SHP77 (cell line): ENCODE measurements at places on chromosomes 5 and 9.
A peak's percentile ranks its signal among the peaks of the same experiment; 100 is the strongest.

- DNase-seq = no peak
Measured at GRCh38 chr9:14021871-14022525, 291.9 kb downstream of the NFIB start.

GRCh38 chr5:172758077-172758833 is 12.7 kb downstream of the DUSP1 start:
- no peak for DNase-seq

DNA sequence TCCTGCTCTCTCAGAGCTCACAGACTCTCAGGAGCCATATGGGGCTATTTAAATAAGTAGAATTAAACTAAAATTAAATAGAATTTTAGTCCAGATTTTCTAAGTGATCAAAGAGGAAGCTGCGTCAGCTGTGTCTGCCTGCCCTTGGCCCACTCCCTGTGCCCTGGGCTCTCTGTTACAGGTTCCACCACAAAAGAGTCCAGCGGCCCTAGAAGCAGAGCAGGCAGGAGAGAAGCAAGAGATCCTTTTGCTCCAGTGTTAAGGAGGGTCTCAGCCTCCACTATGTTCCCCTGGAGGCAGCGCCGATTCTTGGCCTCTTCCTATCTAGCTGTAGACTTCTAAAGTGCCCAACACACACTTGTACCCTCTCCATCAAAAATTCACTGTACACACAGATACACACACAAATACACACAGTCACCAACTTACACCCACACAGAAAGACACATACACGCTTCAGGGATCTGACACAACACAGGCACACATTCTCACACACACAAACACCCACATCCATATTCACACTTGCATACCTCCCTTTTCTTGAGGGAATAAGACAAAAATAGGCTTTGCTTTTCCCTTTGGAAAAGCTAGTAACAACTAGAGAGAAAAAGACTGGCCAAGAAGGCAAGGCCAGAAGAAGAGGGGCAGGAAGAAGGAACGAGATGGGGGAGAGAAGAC is 5.5 kb upstream of the TNIP1 start:
- no peak for DNase-seq

- DNase-seq = peak; percentile 59
Measured at GRCh38 chr5:41835645-41836044, 34.6 kb downstream of the OXCT1 start.

- peak; percentile 30 for DNase-seq
Measured at GRCh38 chr5:39605145-39605544, 180.4 kb upstream of the DAB2 start.

GRCh38 chr5:152532714-152533113 is 127.6 kb upstream of the NMUR2 start:
- DNase-seq = peak; percentile 53

- DNase-seq = no peak
Measured at GRCh38 chr5:116898917-116899316, 324.3 kb upstream of the SEMA6A start.

DNA sequence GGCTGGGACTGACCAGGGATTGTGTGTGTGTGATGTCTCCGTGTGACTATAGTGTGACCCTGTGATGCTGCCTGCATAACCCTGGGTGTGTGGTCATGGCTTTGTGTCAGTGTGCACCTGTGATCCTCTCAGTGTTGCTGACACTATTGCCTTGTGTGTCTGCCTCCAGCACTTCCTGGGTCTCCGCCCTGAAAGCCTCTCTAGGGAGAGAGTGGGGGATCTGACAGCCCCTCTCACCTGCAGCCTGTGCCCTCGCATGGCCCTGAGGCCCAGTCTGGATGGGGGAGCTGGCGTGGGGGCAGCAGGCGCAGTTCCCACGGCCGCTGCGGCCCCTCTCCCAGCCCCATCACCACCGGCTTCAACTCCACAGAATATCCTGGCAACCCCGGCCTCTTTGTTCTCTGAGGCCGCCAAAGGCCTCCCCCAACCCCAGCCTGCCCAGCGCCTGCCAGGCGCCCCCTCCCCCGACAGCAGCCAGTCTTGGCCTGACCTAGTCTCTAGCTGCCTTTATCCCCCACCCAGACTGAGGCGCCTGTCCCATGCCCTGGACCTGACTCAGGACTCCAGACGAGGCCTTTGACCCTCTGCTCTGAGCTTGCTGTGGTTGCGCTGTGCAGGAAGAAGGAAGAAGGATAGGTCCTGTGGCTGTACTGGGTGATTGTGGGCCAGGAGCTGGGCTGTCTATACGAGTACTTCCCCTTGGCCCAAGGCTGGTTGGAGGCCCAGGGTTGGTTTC is 38.7 kb downstream of the CXXC5 start:
- no peak for DNase-seq

GRCh38 chr5:38189081-38189504 is 69.3 kb upstream of the EGFLAM start:
- DNase-seq = no peak

- DNase-seq = no peak
Measured at GRCh38 chr5:172574871-172575223, 66.2 kb upstream of the NEURL1B start.

DNA sequence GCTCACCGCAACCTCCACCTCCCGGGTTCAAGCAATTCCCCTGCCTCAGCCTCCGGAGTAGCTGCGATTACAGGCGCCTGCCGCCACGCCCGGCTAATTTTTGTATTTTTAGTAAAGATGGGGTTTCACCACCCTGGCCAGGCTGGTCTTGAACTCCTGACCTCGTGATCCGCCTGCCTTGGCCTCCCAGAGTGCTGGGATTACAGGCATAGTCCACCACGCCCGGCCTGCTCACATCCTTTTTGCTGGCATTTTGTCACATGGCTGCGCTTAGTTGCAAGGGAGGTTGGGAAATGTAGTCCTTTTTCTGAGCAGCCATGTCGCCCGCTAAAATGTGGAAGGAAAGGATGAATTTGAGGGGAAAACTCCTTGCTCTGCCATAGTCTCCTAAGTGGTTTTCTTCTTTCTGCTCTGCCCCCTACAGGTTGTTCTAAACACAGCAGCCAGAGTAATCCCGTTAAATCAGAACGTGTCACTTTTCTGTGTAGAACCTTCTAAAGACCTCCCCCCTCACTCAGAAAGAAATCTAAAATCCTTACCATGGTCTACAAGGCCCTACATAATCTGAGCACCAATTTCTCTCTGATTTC is 57.8 kb upstream of the HSPA9 start:
- DNase-seq = peak; percentile 25

- DNase-seq = no peak
Measured at GRCh38 chr5:145858959-145859358, 13.9 kb downstream of the GRXCR2 start.

DNA sequence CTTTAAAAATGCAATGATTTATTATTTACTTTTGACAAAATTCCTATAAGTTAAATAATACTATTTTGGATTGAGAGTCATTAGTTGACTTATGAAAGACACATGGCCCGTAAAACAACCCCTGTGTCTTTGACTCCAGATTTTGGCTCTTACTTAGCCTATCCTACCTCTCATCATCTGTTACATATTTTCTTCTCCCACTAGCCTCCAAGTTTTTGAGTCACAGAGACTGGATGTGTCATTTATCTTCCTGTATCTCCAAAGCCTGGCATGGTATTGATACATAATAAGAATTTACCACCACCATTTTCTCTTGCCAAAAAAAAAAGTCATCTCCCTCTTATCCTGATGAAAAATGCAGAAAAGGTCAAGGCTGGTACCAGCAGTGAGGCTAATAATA is 99.9 kb downstream of the GABRB2 start:
- DNase-seq = no peak

GRCh38 chr5:126682856-126683255 is 82.1 kb downstream of the PHAX start:
- no peak for DNase-seq

DNA sequence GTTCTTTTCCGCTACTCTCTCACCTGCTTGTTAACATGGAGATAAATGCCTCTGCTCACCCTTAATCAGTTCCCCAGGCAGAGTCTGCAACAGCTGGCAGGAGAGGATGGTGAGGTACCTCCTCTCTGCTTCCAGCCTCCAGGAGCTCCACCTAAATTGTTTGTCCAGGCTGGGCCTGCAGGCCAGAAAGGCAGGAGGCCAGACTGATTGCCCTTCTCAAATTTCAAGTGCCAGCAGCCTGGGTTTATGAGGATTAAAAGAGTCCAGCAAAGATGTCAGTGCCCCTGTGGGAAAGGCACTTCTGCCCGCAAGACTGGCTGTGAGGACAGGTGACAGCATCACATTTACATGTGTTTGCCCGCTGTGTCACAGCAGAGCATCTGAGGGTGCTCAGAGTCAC is 19.8 kb downstream of the CORO2A start:
- peak; percentile 94 for DNase-seq

DNA sequence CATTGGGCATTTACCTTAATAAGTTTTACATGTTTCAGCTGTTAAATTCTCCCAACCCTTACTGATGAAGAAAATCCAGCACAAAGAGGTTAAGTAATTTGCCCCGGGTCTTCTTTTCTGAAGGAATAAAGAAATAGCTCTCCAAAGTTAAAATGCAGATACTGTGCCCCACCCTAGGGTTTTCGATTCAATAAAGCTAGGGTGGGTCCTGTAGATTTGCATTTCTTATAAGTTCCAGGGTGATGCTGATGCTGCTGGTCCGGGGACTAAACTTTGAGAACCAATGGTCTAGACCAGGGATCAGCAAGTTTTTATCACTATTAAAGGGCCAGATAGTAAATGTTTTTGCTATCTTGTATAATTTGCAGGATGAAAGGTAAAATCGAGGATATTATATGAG is 156.7 kb downstream of the ADAMTS12 start:
- DNase-seq = no peak
